Globus pallidus (tissue), 1 donor: ENCODE measurements at places on chromosomes 3 and 15.

- no peak for DNase-seq
Observed at GRCh38 chr3:193963808-193964516, 172.0 kb upstream of the HES1 start.

GRCh38 chr15:93332168-93332553 lies 243.2 kb upstream of the RGMA start:
- DNase-seq = no peak

- no peak for DNase-seq
Observed at GRCh38 chr15:43189296-43189695, 4.1 kb downstream of the CCNDBP1 start.

- no peak for DNase-seq
Observed at GRCh38 chr3:114660124-114660523, 366.3 kb downstream of the TIGIT start.

- no peak for DNase-seq
Observed at GRCh38 chr15:74709011-74709410, 13.2 kb upstream of the EDC3 start.

DNA sequence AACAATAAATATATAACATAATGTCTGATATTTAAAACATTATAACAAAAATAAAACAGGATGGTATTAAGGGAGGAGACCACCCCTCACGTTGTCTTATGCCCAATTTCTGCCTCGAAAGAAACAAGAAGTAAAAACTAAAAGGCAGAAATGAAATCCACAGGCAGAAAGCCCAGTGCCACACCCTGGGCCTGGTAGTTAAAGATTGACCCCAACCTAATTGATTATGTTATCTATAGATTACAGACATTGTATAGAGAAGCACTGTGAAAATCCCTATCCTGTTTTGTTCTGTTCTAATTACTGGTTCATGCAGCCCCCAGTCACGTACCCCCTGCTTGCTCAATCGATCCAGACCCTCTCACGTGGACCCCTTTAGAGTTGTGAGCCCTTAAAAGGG lies 22.3 kb upstream of the ACP3 start:
- no peak for DNase-seq

DNA sequence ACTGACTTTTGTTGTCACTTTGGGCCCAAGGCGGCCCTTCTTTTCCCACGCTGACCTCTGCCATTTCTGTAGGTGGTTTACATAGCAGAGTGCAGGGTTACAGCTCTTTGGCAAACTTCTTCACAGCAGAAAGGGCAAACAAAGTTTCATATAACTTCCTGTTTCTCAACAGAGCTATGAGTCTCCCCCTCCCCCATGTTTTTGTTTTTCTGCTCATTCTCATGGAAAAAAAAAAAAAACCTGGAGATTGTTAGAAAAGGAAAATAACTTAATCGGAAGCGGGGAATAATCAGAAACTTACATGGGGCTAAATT lies 342.0 kb upstream of the NR2F2 start:
- no peak for DNase-seq

DNA sequence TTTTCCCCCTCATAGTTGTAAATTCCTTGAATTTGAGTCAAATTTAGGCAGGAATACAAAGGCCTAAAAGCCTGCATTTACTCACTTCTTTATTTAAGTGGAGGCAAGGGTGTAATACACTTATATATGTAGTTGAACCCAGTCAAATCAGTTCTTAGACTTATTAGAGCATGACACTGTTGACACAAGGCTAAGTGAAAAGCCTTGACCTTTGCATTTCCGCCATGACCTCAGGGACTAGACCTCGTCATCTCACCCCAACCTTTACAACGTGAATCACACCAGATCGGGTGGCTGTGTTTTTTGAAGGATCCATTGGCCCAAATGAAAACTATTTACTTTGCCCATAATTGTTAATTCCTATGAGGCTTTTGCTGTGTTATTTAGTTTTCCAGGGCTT lies 774.4 kb downstream of the ROBO1 start:
- no peak for DNase-seq

DNA sequence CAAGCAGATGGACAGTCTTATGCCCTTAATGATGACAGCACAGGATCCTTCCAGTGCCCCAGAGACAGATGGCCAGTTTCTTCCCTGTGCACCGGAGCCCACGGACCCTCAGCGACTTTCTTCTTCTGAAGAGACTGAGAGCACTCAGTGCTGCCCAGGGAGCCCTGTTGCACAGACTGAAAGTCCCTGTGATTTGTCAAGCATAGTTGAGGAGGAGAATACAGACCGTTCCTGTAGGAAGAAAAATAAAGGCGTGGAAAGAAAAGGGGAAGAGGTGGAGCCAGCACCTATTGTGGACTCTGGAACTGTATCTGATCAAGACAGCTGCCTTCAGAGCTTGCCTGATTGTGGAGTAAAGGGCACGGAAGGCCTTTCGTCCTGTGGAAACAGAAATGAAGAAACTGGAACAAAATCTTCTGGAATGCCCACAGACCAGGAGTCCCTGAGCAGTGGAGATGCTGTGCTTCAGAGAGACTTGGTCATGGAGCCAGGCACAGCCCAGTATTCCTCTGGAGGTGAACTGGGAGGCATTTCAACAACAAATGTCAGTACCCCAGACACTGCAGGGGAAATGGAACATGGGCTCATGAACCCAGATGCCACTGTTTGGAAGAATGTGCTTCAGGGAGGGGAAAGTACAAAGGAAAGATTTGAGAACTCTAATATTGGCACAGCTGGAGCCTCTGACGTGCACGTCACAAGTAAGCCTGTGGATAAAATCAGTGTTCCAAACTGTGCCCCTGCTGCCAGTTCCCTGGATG lies 198.7 kb downstream of the AKAP13 start:
- DNase-seq = no peak

DNA sequence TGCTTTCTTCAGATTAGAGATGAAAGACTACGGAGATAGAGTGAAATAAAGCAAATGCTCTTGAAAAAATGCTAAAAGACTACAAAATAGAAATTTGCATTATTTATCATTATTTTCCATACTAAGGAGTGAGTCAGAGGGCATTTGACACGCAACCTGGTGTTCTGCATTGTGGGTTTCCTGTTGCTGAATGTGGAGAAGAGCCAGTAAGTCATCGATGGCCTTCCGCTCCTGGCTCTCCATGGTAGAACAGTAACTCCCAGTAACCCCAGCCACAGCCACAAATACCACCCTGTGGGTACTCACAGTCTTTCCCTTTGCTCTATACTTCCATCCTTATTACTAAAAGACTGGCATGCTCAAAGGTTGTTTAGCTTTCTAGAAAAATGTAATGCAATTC lies 61.5 kb downstream of the CGGBP1 start:
- no peak for DNase-seq

GRCh38 chr3:120177707-120178306 lies 83.6 kb upstream of the GSK3B start:
- no peak for DNase-seq

DNA sequence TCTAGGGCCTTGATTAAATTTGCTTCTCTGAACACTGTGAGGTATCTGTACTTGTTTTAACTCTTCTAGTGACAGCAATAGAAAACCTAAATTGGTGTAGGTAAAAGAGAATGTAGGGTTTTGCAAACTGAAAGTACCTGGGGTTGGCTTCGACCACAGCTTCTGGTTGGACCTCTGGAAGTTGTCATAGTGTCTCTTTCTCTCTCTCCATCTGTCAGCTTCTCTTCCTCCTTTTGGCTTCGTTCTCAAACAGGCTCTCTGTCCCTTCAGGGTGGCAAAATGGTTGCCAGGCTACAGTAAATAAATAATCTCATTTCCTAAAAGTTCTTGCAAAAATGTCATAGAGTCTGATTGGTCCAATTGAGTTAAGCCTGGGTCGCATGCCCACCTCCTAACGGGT lies 149.3 kb upstream of the CTDSPL start:
- no peak for DNase-seq

GRCh38 chr3:15667484-15667883 lies 65.9 kb downstream of the BTD start:
- DNase-seq = no peak

- DNase-seq = no peak
Observed at GRCh38 chr3:8488411-8488810, 13.2 kb upstream of the LMCD1 start.

GRCh38 chr15:66228807-66229735 lies 24.5 kb downstream of the MEGF11 start:
- DNase-seq = no peak

DNA sequence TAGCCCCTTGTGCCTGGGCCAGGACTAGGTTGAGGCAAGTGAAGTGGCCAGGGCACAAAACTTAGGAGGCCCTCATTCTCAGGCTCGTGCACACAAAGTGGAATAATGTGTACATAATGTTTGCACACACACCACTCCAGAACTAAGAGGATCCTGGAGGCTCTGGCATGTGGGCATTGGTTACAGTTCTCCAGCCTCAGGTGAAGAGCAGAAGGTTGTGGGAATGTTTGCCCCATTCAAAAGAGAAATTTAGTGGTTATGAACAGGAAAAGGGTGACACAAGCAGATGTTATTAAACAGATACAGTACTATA lies 31.3 kb downstream of the ASB7 start:
- DNase-seq = no peak

DNA sequence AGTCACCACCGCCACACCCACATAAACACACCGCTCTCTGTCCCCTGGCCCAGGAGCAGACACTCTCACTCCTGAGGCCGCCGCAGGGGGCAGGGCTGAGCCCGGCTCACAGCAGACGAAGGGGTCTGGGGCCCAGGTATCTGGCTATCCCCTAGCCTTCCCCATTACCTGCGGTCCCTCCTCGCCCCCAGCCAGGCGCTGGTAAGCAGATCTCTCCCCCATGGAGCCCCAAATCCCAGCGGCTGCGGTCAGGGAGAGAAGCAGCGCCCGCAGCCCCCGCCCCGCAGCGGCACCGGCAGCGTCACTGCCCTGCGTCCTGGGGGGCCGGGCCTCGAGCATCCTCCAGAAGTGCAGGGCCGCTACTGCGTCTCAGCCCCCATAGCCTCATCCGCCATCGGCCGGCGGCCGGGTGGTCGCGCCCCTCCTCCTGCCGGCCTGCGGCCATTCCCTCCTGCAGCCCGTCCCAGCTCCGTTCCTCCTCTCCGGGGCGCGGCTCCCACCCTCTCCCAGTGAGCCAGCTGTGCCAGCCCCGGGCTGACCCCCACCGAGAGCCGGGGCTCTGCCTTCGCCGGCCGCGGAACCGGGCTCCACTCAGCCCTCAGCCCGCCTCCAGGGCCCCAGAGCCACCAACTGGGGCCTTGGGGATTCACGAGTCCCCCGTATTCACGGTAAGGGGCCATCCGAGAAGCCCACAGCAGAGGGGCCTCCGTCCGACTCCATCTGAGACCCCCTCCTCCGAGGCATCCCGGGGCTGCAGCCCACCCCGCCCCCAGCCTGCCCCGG lies 13.1 kb downstream of the TNK2 start:
- DNase-seq = no peak

DNA sequence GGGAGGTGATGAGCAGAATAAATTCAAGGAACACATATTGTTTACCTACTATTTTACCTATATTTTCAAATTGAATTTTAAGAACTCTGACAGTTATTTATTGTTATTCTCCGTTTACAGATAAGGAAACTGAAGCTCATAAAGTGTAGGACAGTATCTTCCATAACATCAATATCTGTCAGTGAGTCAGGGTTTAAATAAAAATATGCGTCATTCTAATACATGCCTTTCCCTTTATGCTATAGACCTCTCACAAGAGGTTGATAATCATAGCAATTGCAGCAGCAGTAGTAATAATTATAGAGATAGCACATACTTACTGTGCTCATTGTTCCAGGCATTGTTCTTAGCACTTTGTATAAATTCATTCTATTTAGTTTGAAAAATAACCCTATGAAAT lies 101.1 kb downstream of the EPHA6 start:
- no peak for DNase-seq

DNA sequence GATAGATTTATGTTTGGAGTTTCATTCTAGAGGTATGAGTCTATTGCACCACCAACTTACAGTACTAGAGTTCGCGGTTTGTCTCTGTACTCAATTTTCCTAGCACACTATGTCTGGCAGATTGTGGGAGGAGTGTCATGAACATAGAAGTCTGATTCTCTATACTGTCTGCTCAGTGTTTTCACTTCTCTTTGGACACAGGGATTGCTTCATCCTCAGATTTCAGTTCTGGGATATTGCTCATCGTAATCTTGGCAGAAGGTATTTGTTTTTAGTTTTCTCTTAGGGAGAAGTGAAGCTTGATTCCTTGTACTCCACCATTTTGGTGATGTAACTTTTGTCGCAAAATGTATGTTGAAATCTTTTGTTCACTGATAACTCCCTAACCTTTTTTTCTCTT lies 27.8 kb upstream of the AZI2 start:
- DNase-seq = no peak

DNA sequence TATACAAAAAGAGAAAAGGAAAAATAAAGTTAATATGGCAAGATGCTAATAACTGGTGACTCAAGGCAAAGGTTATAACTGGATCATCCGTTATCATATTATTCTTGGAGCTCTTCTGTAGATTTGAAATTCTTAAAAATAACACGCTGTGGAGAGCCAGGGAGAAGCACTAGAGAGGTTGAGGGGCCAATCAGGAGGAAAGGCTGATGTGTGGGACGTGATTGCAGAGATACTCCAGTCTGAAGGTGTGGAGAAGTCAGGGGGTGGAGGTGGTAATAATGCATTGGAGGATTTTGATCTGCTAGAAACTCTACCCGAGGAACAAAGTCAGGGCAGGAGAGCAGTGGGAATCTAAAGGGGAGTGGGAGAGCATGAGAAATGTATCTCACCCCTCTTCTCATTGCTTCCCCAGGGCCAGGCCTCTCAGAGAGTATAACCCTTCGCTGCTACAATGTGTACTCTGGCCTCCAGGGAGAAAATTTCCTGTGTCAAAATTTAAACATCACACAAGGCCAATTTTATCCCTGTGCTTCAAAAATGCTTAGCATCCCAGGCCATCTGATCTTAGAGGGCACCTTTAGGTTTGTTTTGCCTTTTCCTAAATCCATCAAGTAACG lies 211.5 kb upstream of the SEMA6D start:
- no peak for DNase-seq

- DNase-seq = no peak
Observed at GRCh38 chr3:43015991-43016865, 37.1 kb downstream of the GASK1A start.

- no peak for DNase-seq
Observed at GRCh38 chr3:16211176-16211904, 36.9 kb downstream of the GALNT15 start.

DNA sequence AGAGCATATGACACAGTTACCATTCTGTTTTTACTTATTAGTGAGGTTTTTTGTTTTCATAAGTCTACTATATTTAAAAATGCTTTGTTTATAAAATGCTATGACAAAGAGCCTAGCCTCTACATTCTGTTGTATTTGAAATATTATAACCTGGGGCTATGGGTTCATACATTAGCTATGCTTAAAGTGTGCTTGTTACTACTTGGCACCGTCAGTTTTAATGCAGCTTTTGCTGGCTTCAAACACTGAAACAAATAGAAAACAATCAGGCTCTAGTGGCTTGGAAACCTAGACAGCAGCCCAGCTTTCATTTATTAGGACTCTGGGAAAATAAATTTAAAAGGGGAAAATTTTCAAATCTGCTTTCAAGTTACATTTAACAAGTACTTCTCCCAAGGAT lies 635.9 kb downstream of the CADM2 start:
- peak; percentile 14 for DNase-seq

GRCh38 chr15:54987881-54988280 lies 208.9 kb downstream of the RSL24D1 start:
- DNase-seq = no peak
